ENCODE measurements at places on chromosomes 3 and 15.

DNA sequence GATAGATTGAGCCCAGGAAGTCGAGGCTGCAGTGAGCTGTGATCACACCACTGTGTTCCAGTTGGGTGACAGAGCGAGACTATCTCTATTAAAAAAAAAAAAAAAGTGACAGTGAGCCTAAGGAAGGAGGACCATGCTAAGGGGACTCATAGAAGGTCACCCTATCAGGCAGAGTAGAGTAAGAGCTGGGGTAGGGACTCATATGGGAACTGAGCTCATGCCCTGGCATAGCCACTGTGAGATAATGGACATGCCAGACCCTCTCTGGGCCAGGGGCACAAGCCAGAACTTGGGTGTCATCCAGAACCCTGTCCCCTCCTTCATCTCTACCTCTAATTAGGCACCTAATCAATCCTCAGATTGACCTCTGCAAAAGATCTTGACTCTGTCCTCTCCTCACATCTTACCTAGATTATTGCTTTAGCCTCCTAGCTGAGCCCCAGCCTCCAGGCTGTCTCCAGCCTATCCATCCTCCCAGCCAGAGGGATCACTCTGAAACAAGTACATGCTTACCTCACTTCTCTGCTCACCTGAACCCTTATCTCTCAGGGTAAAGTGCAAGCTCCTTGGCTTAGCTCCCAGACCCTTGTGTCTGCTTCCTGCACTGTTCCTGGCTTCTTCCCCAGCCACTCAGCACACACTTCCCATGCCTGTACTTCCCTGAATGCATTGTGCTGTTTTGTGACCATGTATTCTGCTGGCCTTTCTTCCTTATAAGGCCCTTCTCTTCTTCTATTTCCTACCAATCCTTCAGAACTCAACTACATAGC lies 76.4 kb downstream of the DAPK2 start:
- DNase-seq, result no peak

DNA sequence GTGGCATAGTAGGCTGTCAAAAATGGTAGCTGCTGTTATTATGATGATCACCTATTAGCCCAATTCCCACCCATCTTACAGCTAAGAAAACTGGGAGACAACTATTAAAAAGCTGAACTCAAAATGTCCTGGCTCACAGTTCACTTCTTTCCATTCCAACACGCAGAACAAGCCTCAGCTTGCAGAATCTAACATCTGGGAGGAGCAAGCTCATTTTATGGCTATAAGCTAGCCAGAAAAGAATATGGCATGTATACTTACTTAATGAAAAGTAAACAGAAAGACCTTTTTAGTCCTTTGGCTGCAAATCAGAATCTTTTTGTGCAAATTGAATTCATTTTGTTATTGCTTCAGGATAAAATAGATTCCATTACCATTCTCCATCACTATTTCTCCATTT lies 34.8 kb upstream of the CFAP20DC start:
- DNase-seq, result no peak

- DNase-seq, result no peak
These were observed 43.7 kb upstream of the MAPKBP1 start for GRCh38 chr15:41730543-41730942.

- DNase-seq, result no peak
These were observed 1.5 kb upstream of the CLK3 start for GRCh38 chr15:74613953-74614743.

DNA sequence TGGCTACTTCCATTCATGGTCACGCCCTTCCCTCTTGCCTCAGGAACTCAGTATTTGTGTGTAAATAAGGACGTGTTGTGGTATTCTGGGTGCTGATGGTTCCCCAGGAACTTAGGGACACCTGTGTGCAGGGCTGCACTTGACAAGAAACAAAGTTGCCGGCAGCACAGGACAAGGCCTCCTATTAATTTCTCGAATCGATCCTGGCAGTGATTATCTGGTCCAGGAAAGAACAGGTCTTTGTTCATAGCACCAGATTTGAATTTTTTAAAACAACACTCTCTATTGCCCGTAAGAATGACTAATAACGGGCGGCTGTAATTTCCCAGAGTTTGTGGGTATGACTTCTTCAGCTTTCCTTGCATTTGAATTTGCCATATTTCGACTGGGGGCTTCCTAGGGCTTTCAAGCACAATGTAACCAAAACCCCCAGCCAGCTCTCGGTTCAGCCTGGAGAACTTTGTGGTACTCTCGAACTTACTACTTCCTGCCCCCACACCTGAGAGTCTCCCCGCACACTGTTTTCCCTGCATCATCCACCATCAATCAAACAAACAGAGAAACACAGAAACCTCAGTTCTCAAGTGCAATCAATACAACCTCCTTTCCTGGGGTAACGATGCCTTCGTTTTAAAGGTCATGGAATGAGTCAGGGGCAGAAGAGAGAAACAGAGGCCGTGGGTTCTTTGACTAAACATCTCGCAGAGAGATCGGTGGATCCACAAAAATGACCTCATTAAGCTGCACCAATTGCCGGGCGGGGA lies 241.7 kb upstream of the ICE2 start:
- DNase-seq, result peak; percentile 52

- DNase-seq, result no peak
These were observed 144.5 kb downstream of the MBNL1 start for GRCh38 chr3:152413240-152413639.

- DNase-seq, result no peak
These were observed 32.4 kb downstream of the PEAK1 start for GRCh38 chr15:77387365-77388105.

DNA sequence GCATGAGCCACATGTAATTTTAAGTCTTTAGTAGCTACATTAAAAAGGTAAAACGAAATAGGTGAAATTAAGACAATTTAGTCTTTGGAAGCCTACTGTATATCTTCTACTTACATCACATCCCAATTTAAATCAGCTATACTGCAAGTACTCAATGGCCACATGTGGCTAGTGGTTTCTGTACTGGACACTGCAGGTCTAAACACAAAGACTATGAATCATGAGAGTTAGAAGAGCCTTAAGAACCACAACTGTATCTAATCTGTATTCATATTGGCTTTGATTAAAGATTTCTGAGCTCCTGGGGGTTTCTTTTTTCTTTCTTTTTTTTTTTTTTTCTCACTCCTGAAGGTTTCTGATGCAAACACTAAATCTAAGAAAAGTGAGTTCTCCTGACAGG lies 2.3 kb upstream of the EIF1B start:
- no peak for DNase-seq

- DNase-seq, result no peak
These were observed 441.7 kb downstream of the EPHA6 start for GRCh38 chr3:97256060-97256459.

DNA sequence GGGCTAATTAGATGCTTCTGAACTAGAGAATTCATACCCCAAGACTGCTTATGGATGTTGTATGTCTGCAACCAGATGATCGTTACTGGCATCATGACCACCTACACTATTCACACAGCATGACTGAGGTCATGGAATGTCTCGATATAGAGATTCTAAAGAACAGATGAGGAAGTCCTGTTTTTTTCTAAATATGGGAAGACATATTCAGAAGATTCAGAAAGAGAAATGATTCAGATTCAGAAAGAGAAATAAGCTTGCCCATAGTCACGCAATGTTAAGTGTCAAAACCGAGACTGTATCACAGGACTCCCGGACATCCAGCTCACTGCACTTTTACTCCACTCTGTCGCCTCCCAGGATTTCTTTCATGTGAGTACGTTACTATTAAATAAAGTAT lies 136.2 kb downstream of the TPRG1 start:
- DNase-seq, result no peak

DNA sequence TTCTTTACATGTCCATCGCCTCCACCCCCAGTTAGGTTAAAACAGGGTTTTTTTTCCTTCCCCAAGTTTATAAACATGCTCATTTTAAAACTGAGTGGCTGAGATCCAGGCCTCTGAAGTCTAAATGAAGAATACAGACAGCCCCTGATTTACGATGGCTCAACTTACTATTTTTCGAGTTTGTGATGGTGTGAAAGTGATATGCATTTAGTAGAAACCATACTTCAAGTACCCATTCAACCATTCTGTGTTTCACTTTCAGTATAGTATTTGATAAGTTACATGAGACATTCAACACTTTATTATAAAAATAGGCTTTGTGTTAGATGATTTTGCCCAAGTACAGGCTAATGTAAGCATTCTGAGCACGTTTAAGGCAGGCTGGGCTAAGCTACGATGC lies 30.5 kb upstream of the GNB5 start:
- DNase-seq, result no peak

- no peak for DNase-seq
These were observed 67.8 kb downstream of the BDH1 start for GRCh38 chr3:197487911-197488391.

- no peak for DNase-seq
These were observed 253.3 kb upstream of the LYSMD4 start for GRCh38 chr15:99986297-99987118.

GRCh38 chr15:98800437-98801233 lies 152.3 kb downstream of the IGF1R start:
- DNase-seq, result no peak

DNA sequence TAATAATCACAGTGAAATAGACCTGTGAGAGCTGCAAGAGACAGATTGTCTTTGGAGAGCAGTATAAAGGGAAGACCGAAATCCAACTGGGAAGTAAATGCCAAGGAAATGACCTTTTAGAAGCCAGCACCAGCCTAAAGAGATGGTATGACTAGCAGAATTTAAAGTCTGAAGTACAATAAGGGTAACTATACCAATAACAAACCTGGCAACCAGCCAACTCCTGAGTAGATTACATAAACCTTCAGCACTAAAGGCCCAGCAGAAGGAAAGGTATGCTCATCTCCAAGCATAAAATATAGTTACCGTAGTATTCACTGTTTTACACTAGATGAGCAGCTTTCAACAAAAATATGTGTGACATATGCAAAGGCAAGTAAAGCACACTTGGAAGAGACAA lies 155.1 kb upstream of the SATB1 start:
- no peak for DNase-seq

DNA sequence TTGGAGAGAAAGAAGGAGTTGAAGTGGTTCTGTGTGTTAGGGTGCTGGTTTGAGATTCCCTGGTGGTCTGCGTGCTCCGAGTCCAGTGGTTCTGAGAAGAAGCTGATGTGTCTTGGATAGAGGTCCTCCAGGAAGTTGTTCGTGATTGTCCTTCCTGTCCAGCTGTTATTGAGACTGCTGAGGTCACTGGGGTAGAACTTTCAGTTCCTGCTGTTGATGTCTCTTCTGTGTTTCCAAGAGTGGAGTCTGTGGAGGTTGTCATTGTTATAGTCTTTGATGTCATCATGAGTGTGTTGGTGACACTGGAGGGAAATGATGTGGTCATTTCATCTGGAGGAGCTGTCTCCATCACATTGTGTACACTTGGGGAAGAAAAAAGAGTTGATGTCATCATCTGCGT lies 20.8 kb downstream of the MUC4 start:
- no peak for DNase-seq

DNA sequence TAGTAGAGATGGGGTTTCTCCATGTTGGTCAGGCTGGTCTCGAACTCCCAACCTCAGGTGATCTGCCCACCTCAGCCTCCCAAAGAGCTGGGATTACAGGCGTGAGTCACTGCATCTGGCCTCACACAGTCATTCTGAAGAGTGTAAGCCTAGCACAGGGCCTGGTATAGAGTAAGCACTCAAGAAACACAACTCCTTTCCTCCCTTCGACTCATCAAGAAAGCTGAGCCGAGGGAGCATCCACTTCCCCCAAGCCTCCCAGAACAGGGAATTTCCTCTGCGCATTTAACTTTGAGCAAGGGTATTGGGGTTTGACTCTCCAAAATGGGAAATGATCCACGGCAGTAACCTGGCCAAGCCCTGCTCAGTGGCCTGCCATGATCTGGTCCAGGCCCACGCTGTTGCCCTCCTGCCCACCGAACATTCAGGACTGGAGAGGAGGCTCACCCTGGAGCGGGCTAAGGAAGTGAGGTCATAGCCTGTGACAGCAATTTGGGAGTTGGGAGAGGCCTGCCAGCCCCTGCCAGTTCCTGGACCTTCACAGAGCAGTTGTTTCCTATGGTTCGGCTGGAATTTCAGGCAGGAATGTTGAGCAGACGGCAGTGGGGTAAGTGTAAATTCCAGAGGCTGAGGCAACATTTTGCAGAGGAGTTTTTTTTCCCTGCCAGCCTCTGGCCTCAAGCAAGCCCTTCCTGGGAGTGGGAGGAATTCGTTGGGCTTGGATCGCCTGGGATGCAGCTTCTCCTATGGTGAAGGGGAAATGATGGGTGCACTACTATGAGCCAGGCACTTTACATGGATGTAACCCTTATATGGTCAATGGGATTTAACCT lies 21.2 kb upstream of the SMAD3 start:
- no peak for DNase-seq

DNA sequence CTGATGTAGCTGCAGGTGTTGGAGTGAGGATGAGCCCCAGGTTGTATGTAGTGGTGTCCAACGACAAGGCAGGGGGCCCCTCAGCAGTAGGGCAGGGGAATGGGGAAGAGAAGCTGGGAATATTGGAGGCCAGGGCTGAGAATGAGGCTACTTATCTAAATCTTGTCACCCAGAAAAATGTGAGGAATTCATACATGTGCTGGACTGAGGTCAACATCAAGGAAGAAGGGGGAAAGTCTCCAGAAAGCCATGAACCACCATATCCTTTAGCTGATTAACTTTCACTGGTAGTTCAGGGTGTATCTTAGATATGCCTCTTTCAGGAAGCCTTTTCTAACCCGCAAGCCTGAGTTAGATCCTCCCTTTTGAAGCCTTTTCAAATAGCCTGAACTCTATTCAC lies 22.6 kb upstream of the FSTL1 start:
- DNase-seq, result no peak

DNA sequence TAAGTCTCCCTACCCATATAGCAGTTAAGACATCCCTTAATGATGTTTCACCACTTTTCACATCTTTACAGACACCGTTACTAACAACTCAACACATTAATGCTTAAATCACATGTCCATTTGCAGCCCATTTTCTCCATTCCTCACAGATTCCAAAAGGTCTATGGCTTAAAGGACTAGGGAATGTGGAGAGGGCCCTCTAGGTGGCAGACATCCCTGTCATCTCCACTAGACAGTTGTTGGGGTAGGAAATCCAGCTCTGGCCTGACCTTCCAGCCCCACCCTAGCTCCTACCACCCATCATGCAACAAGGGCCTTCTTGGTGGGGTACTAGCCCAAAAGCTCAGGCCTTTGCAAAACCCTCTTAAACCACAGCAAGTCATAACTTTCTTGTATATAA lies 25.2 kb downstream of the CPEB1 start:
- DNase-seq, result no peak

DNA sequence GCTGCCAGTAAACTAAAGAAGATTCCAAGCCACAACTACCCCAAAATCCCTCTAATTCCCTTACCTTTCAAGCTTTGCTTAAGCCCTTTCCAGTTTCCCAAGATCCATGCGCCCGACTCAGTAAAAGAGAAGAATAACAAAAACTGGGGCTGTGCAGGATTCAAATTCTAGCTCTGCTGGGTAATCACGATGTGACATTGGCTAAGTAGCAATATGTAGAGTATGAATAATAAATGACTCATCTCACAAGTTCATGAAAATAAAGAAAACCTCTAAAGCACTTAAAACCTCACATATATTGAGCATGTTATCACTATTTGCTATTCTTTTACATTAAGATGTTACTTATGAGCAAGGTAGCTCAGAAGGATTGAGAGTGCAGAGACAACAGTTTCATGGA lies 522.2 kb upstream of the ZNF717 start:
- no peak for DNase-seq

- no peak for DNase-seq
These were observed 451.9 kb downstream of the FOXP1 start for GRCh38 chr3:71131375-71132314.

GRCh38 chr3:129121016-129121791 lies 400 bp downstream of the RAB43 start:
- no peak for DNase-seq

GRCh38 chr3:52298149-52299098 lies 10.8 kb downstream of the GLYCTK start:
- DNase-seq, result no peak

Measured in stimulated activated CD8-positive, alpha-beta memory T cell treated with anti-CD3 and anti-CD28 coated beads, Interleukin-2, amount 100 ng/mL, for 48 hours (primary cell).